NCI-H524 treated with DMSO at 0.1 percent for 48 hours (cell line): ENCODE measurements at places on chromosomes 2 and 18.

- DNase-seq = no peak
Measured at GRCh38 chr18:36759167-36759776, 69.5 kb downstream of the TPGS2 start.

- DNase-seq = no peak
Measured at GRCh38 chr2:176118601-176119339, 2.2 kb downstream of the HOXD10 start.

DNA sequence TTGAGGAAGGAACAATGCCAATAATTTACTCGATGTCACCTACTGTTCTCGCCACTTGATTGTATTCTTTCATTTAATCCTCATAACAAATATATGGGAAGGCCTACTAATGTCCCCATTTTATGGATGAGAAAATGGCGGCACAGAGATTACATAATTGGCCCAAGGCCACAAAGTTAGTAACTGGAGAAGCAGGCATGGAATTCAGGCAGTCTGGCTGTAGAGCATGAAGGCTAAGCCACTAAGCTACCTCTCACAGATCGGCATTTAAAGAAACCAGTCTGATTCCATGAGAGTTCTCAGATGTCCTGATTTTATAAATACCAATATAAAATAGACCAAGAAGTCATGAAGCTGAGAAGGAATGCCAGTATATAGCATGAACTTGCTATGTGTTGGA lies 121.8 kb upstream of the EPAS1 start:
- DNase-seq = no peak

- no peak for DNase-seq
Measured at GRCh38 chr2:194815475-194815874, 841.6 kb upstream of the SLC39A10 start.

- no peak for DNase-seq
Measured at GRCh38 chr2:59391896-59392295, 1150.8 kb upstream of the FANCL start.

DNA sequence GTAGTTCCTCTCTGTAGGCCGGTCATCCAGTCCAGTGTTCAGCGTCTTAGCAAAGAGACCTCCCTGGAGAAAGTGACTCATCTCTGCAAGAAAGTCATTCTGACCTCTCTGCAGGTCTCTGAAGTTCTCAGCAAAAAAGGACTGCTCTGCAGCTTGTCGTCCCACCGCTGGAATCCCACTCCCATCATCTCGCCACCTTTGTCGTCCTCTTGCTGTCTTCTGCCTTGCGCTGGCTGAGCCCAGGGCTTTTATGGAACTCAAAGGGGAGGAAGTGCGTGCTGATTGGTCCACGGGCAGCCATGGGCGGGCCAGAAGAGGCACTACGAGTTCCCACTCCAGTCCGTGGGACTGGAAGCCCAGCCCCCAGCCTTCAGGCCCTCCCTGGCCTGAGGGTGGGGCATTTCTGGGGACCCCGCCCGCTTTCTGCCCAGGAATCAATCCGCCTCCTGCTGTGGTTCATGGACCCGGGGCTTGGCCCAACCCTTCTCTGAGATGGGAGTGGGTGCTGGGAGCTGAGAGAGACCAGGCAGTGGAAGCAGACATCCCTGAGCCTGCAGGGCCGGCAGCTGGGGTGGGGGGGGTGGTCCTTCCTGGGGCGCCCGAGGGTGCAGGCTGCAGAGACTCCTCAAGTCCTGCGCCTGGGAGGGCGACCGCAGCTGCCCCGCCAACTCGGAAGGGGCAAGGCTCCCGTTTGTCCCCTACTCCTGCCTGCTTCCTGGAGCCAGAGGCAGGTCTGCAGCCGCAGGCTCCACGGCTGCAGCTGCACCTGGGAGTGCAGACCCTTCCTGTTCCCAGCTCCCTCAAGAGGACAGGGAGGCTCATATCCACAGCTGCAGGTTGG lies 660.7 kb upstream of the RAB6C start:
- DNase-seq = no peak

DNA sequence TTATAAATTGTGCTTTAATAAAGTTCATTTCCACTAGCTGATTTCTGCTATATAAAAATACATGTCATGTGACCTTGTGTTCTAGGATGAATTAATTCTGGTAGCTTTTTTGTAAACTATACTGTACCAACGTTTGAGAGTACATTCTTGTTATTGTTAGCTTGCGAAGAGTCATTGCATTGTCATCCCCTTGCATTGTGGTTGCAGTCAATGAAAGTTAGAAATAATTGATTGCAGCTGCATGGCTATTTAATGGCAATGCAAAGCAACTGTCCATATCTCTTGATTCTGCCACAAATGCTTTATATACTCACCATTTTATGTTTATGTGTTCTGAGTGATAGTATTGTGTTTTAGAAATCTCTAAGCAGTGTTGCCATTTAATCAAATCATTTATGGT lies 91.6 kb downstream of the ZNF407 start:
- no peak for DNase-seq

DNA sequence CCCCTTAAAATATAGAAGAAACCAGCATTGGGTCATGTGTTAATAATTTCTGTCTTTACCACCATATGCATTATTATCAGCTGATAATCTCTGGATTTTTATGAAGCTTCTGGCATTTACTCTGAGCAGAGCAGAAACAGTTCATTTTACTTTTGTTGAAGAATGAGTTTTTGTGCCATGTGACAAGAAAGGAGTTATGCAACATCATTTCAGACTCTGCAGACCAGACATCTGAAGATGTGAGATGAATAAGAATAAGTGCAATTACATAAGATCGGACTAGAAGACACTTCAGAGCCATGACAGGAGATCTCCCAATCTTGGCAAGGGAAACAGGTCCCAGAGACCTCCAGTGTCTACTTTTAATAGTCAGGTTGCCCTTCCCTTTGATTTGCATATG lies 869.4 kb upstream of the VRK2 start:
- no peak for DNase-seq

DNA sequence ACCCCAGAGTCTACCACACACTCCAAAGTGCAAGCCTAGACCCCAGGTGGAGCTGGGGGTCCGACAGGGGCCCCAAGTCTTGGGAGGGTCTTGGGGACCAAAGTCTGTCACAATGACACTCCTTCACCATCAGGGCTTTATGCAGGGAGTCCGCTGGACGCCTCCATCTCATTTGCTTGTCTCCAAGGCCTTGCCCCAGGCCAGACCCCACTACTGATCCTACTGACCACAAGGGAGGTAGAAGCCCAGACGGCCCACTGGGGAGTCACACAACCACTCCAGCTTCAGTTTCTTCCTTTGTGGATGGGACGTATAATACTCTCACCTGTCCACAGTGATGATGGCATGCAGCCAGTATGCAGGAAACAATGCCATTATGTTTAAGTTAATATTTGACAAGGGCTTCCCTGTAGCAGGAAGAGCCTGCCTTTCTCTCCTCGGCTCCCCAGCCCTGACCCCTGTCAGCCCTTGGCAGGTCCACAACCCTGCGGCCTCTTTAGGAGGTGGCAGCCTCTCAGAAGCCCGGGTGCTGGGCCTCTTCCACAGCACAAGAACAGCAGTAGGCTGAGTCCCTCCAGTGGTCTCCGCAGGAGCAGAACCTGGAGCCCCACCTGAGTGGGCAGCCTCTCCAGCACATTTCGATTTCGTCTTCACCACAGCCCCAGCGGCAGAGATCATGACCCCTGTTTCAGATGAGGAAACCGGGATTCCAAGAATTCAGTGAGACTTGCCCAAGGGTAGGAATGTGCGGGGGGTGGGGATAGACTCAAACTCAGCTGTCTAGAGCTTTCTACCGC lies 6.5 kb downstream of the BIN1 start:
- no peak for DNase-seq

DNA sequence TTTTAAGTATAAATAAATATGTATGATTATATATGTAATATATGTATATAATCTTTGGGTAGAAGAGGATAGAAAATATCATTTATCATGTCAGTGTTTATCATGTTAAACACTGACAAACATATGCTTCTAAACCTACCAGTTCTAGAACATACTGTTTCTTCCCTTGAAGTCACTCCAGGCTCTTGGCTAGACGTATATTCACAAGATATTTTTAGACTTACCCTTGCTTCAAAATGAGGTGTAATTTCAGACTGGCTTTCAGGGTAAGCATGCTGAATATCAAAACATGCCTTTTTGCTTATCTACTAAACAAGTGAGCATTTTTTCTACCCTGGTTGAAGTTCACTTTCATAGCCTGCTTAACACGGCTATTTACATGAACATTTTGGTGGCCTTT lies 642.4 kb upstream of the PKDCC start:
- DNase-seq = no peak

- DNase-seq = peak; percentile 85
Measured at GRCh38 chr2:10837298-10838266, 25.0 kb upstream of the PDIA6 start.

GRCh38 chr18:9436206-9436929 lies 38.9 kb upstream of the RALBP1 start:
- DNase-seq = no peak

DNA sequence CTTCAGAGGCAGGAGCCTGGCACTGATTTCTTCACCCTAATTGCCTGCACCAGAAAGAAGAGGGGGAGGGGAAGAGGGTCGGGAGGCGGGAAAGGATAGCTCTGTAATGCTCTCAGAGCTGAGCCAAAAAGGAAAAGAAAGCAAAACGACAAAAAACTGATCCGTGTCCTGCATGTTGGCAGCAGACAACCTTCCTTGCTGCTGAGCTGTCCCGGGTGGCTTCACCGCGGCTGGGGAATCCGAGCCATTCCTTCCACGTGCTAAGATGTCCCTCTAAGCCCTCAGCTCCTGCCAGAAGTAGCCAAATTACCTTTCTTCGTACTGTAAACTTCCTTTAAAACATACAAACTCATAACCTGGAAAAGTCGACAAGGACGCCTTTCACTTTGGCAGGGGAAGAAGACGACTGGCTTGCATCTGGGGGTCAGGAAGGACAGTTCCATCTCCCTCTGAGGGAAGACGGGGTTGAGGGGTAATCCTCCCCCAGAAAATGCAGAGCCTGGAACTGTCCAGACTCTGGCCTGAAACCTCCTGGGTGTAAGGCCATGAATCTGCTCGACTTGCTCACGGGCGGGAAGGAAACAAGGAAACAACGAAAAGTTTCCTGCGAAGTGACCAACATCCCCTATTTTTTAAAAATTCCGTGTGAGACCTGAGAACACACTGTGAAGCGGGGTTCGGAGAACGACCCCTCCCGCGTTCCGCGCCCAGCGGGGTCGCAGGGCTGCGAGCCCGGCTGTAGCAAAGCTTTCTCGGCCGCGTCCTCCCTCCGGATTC lies 7.7 kb downstream of the OTX1 start:
- no peak for DNase-seq

DNA sequence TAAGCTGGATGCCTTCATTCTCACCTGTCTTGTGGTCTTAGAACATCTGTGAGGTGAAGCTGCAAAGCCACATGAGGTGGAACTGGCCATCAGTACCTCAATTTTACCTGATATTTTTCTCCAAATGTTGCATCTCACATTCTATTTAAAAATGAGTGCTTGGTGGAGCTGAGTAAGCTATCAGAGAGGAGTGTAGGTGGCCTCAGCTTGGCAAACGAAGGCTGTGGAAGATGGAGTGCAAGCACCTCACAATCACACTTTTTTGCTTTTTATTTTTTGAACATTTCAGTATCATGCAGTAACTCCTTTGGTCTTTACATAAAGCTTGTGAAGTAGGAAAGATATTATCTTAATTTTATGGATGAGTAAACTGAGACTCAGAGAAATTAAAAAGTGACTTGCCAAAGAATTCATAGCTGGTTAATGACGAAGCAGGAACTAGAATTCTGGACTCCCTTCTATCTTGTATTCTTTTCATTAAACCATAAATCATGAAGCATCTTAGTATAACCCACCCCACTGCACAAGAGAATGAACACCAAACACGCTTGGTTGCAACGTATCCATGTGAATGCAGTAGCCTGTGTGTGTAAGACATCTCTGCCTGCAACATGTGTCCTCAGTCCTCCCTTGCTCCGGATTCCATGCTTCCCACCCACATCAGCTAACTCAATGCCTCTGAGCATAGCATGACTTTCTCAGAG lies 27.2 kb downstream of the C2orf49 start:
- no peak for DNase-seq

- DNase-seq = no peak
Measured at GRCh38 chr18:37383036-37383785, 182.4 kb downstream of the CELF4 start.

- DNase-seq = no peak
Measured at GRCh38 chr18:12990123-12990475, 1.1 kb upstream of the CEP192 start.

- DNase-seq = peak; percentile 40
Measured at GRCh38 chr2:154709215-154709614, 10.7 kb downstream of the KCNJ3 start.

GRCh38 chr2:8986327-8986976 lies 17.0 kb downstream of the MBOAT2 start:
- no peak for DNase-seq

DNA sequence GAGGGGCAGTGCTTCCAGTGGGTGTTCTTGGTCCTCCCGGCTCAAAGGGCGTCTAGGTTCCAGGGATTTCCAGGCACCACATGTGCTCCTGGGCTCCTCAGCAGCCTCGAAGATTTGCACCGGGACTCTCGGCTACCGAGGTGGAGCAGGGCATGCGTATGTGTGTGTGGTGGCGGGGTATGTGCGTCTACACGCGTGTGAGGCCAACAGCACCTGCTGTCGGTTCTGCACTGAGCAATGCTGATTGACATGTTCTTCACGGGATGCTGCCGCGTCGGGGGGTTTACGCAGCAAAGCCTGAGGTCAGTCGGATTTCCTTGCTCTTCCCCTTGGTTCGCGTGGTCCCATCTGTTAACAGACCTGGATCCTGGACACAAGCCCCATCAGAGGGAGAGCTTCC lies 119.8 kb downstream of the NDUFA10 start:
- no peak for DNase-seq

GRCh38 chr2:97691166-97691565 lies 21.7 kb downstream of the C2orf92 start:
- DNase-seq = no peak

DNA sequence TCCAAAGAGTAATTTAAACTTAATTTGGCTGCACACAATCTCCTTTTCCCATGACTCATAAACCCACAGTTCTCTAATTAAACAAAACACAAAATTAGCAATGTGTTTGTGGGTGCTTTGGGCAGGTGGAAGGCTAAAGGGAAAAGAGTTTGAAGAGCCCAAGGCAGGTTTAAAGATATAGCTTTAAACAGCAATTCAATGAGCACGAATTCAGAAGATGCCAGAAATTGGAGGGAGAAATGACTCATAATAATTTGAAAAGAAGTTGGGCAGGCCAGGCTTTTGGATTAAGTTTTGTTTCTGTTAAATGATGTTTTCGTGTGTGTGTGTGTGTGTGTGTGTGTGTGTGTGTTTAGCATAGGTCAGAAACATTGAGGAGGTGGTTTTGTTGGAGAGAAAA lies 594.8 kb upstream of the ZEB2 start:
- DNase-seq = no peak

GRCh38 chr18:10528439-10528838 lies 2.6 kb downstream of the NAPG start:
- DNase-seq = no peak

DNA sequence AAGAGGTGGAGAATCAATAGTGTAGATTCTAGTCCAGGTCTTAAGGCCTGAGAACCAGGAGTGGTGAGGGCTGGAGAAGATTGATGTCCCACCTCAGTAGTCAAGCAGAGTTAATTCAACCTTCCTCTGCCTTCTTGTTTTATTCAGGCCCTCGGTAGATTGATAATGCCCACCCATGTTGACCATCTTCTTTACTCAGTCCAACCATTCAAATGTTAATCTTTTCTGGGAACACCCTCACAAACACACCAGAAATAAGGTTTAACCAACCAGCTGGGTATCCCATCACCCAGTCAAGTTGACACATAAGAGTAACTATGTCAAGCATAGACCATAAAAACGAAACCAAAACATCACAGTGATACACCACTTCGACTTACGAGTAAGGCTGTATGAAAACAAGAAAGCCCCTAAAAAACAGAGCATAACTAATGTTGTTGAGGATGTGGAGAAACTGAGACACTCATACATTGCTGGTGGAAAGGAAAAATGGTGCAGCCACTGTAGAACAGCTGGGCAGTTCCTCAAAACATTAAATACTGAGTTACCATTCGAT lies 57.5 kb downstream of the SLC35F5 start:
- no peak for DNase-seq
